NCI-H1092 treated with DMSO at 0.1 percent for 48 hours (cell line): ENCODE measurements at places on chromosomes 11 and 22.

DNA sequence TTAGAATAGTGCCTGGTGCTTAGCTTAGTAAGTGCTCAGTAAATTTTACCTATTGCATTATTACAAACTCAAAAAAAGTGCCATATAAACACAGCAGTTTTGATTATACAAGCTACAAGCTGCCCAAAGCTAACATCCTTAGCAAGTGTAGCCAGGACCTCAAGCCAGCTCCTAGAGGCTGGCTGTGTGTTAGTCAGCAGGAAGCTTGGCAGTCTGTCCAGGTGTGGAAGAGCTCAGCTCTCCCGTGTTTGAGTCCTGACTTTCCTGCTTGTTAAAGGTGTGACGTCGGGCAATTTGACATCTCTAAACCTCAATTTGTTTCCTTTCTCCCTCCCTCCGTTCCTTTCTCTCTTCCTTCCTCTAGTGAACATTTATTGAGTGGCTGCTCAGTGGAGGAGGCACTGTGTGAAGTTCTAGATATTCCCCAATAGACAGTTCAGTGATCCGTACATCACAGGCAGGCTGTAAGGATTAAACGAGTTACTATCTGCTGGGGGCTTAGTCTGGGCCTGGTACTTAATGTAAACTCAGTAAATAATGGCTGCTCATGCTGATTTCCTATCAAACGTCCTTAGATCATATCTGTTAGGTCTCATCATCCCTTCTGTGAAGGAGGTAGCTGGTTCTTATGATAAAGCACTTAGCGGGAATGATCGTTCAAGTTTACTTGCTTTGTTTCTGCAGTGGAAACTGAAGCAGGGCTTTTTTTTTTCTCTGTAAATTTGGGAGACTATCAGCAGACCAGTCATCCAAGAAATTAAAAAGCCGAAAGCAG lies 68.7 kb downstream of the PRR5L start:
- DNase-seq = no peak

DNA sequence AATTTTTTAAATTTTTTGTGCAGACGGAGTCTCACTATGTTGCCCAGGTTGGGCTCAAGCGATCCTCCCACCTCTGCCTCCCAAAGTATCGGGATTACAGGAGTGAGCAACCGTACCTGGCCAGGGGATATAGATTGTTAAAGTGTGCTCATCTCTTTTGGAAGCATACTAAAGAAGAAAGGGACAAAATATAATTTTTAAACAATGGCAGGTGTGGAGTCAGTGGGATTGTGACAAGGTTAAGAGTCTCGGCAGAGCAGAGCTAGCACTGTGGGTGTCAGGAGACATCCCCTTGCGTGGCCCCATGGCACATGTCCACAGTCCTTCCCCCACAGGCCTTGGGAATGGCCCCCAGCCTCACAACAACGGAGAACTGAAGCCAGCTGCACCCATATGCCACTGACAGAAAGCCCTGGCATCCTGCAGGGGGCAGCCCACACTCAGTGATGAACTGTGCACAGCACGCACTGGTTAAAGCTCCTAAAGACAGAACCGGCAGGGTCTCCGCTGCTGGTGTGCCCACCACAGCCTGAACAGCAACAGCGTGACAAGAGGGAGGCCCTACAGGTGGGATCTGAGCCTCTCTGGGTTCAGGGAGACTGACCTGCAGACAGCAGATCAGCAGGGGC lies 29.9 kb downstream of the SERPIND1 start:
- DNase-seq = no peak

GRCh38 chr11:45320371-45320770 lies 34.2 kb upstream of the SYT13 start:
- DNase-seq = no peak

GRCh38 chr11:43686207-43686606 lies 5.7 kb downstream of the HSD17B12 start:
- DNase-seq = no peak

GRCh38 chr11:79417069-79417920 lies 23.5 kb downstream of the TENM4 start:
- DNase-seq = no peak

GRCh38 chr11:3056296-3057068 lies 741 bp downstream of the CARS1 start:
- no peak for DNase-seq

DNA sequence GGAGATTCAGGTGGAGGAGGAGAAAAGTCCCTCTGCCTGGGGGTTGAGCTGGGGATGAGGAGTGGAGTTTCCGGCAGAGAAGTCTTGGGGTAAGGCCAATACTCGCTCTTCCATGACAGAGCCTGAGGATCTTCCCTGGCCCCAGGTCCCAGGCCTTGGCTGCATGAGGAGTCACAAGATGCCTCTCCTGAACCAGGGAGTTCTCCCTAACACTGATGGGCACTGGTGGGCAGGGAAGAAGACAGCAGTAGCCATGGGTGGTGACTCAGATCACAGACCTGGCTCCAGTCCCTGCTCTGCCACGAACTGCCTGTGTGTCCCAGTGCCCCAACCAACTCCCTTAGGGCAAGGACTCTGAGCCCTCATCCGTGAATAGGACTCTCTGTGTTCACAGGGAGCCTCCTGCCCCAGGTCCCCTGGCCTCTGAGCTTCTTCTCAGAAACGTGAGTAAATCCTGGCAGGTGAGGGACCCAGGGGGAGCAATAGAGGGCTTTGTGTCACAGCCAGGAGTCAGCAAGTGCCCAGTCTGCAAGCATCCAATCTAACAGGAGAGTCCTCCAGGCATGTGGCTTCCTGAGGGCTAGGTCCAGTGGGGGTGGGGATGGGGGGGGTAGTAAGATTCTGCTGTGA lies 45.5 kb upstream of the FTH1 start:
- no peak for DNase-seq

DNA sequence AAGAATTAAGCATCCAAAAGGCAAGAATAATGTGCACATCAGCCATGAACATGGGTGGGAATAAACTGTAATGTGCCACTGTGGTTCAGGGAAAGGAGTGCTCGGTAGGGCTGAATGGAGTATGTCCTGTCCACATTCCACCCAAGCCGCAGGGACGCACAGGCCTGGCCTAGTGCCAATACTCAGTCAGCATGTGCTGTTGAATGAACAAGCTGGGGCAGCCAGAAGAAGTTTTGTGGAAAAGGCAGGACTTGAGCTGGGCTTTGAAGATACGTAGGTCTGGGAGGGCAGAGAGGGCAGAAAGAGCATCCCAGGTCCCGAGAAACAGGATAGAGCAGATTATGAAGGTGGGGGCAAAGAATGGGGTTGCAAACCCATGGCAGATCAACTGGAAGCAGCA lies 60.0 kb upstream of the PLET1 start:
- DNase-seq = no peak

- no peak for DNase-seq
Observed at GRCh38 chr11:18285841-18286240, 19.8 kb downstream of the SAA1 start.

DNA sequence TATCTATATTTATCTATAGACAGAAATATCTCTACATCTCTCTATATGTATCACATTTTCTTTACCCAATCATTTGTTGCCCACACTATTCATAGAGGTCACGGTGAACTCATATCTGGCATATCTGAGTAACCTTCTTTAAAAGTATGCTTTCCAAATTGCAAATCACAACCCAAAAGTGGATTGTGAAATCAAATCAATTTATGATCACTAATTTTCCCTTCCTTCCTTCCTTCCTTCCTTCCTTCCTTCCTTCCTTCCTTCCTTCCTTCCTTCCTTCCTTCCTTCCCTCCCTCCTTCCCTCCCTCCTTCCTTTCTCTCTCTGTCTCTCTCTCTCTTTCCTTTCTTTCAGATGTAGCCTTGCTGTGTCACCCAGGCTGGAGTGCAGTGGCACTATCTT lies 448.0 kb upstream of the CCDC90B start:
- no peak for DNase-seq

DNA sequence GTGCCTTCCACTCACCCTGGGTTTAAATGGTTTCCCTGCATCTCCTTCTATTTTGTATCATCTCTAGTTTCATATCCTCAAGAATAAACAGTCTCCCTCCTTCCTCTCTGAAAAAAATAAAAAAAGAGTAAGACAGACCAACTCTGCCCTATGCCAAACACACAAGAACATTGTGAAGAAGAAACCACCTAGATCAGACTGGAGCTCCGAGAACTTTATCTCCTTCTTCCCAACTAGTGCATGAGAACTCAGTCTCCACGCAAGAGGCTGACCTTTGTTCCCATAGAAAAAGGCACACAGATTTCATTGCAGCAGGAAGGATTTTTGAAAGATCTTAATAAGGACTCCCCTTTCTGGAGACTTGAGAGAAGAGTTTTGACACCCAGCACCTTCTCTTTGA lies 8.7 kb upstream of the PEX26 start:
- DNase-seq = no peak

- DNase-seq = no peak
Observed at GRCh38 chr11:5541427-5541826, 6.9 kb downstream of the OR52H1 start.

- DNase-seq = no peak
Observed at GRCh38 chr11:3767536-3767935, 29.8 kb downstream of the NUP98 start.
